ENCODE measurements at places on chromosomes 1 and 21.
A peak's percentile ranks its signal among the peaks of the same experiment; 100 is the strongest.

- no peak for DNase-seq
Measured at GRCh38 chr1:182768963-182769362, 20.6 kb upstream of the NPL start.

DNA sequence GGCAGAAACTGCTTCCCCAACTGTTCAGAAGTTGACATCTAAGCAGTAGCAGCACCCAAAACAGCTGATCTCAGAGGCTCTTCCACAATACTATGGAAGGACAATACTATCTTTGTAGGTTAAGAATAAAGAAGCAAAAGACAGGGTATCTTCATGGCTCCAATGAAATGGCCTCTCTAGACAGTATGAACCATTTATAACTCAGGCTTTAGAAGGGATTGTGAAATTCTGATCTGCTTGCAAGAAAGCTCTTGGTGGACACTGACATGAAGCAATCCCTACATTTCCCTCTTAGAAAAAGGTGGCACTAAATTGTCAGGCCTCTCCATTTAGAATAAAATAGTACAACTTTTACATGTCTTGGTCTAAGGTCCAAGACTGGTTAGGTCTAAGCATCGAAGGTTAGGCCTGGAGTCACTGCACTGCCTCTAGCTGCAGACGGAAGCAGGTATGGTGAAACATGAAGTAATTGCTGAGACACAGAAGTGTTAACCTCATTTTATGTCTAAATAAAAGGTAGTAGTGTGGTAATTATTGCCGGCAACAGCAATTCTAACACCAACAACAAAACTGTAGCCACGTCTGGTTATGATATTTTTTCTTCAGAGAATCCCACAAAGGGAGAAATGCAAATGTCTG is 50.6 kb upstream of the HP1BP3 start:
- DNase-seq, result no peak

DNA sequence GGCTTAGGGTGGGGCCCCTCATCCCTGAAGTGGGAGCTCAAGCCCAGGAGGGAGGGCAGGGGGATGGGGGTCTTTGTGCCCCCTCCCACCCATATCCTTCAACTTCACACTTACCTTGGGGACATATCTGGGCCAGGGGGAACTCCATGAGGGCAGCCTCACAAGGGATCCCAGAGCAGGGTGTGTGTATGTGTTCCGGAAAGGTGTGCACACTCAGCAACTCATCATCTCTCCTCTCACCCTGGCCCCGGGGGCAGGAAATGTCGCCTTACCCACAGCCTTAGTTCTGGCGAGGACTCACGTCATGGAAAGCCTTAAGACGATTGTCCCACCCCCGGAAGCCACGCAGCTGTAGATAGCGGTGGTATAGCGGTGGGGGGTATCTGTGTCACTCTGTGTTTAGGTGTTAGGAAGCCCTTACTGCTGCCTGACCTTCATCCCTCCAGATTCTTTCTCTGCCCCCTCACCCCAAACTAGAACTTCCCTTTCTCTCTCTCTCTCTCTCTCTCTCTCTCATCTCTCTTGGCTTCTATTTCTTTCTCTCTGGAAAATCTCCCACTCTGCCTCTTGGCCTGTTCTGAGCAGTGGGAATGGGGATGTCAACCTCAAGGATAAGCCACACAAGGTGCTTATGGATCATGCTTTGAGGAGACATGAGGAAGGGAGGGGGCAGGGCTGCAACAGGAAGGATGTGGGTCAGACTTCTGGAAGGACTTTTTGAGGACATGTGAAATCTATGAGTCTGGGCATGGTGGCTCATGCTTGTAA is at the start of gene SH2D2A:
Gene SH2D2A (minus strand): TSS at position 288 of the 768 bp plus-strand sequence. CDS start 140 bp downstream, at position 148.
- no peak for DNase-seq

GRCh38 chr1:95625224-95625623 is 391.2 kb downstream of the RWDD3 start:
- no peak for DNase-seq

GRCh38 chr1:3159996-3160395 is 91.0 kb downstream of the PRDM16 start:
- DNase-seq, result no peak

GRCh38 chr1:113146242-113147072 is 73.5 kb downstream of the LRIG2 start:
- DNase-seq, result no peak

GRCh38 chr1:76006234-76006633 is 68.3 kb upstream of the ST6GALNAC3 start:
- no peak for DNase-seq

- no peak for DNase-seq
Measured at GRCh38 chr1:54109129-54110090, 43.4 kb downstream of the CDCP2 start.

GRCh38 chr1:184626076-184627006 is 128.3 kb downstream of the EDEM3 start:
- DNase-seq, result no peak

GRCh38 chr1:210236386-210236839 is 3.8 kb downstream of the SERTAD4 start:
- DNase-seq, result no peak

GRCh38 chr1:29878501-29878900 is 642.2 kb downstream of the PTPRU start:
- no peak for DNase-seq

- no peak for DNase-seq
Measured at GRCh38 chr1:225921734-225922709, 2.0 kb downstream of the PYCR2 start.

DNA sequence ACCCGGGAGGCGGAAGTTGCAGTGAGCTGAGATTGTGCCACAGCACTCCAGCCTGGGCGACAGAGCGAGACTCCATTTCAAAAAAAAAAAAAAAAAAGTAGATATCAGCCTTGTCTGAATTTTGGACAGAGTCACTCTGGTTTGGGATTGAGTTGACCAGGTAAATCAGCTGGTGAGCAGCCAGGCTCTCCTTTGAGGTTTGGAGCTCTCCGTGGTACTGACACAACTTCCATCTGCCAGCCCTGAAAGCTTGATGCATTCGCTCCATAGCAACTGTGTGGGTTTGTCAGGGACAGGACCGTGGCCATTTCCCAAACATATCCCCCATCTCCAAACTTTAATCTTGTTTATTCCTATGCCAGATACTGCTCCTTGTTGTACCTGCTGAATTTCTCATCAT is 155.2 kb downstream of the DMRTA2 start:
- DNase-seq, result peak; percentile 26

- DNase-seq, result no peak
Measured at GRCh38 chr1:202155478-202156021, 4.9 kb downstream of the PTPN7 start.

DNA sequence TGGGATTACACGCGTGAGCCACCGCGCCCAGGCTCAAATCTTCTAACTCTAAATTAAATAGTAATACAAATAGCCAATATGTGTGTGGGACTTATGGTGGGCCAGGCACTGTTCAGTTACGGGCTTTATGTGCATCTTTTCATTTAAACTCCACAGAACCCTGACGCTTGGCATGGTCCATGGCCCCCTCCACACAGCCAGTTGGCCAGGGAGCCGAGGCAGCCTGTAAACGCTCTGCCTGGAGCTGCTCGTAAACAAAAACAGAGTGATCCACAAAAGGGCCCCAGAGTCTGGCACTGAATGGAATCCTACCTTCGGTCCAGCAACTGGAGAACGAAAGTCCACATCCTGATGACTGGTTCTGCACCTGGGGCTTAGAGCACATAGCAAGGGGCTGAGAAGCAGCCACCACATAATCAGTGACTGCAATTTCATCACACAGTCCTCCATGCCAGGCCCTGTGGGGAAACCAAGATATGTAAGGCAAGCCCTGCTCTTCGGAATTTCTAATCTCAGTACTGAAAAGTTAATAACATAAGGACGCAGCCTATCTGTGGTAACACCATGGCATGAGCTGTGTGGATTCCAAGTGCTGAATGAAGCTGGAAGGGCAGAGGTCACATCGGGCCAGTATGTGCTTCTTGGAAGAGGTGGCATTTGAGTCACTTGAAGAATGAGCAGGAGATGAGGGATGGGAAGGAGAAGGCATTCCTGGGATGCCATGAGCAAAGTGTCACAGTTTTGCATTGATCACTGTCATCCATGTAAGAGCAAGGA is 13.5 kb upstream of the ADAMTSL4 start:
- no peak for DNase-seq

- DNase-seq, result no peak
Measured at GRCh38 chr1:186079084-186079684, 295.9 kb downstream of the TPR start.

GRCh38 chr1:30271401-30272276 is 451.7 kb downstream of the MATN1 start:
- no peak for DNase-seq

- no peak for DNase-seq
Measured at GRCh38 chr1:173937062-173937461, 19.9 kb upstream of the SERPINC1 start.

- peak; percentile 44 for DNase-seq
Measured at GRCh38 chr1:229148041-229148671, 122.8 kb upstream of the RAB4A start.

GRCh38 chr1:218433744-218434143 is 88.6 kb downstream of the TGFB2 start:
- DNase-seq, result peak; percentile 25

DNA sequence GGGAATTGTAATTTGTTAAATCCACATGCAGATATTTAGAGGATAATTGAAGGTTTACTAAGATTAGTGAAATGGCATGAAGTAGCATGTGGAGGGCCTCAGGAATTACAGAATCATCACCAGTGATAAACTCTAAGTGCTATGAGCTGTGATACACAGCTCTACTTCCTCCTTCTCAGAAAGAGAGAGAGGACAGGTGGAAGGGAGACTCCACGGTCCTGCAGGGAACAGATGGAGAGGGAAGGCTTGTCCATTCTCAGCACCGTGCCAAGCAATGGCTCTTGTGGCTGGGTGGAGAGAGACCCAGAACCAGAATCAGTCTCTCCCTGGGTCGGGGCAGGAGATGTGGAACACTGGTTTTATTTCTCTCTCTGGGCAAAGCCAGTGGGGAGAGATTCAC is 27.8 kb upstream of the LYPD8 start:
- no peak for DNase-seq

DNA sequence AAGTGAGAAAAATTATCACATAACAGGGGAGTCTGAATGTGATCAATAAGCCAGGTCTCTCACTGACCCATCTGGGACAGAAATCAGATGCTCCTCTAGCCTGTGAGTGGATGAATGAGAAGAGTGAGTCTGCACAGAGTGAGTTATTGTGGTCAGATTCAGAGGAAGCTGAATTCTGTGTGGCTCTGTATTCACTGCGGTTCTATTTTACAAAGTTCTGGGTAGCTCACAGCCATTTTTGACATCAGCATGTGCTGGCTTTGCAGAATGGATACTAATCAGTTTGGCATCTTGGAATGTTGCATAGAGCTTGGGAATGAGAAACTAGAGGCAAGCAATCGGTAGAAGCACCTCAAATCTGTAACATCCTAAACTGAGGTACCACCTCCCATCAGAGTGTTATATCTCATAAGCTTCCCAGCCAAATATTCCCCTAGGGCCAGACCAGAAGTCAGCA is 3.8 kb downstream of the COLGALT2 start:
- DNase-seq, result no peak

DNA sequence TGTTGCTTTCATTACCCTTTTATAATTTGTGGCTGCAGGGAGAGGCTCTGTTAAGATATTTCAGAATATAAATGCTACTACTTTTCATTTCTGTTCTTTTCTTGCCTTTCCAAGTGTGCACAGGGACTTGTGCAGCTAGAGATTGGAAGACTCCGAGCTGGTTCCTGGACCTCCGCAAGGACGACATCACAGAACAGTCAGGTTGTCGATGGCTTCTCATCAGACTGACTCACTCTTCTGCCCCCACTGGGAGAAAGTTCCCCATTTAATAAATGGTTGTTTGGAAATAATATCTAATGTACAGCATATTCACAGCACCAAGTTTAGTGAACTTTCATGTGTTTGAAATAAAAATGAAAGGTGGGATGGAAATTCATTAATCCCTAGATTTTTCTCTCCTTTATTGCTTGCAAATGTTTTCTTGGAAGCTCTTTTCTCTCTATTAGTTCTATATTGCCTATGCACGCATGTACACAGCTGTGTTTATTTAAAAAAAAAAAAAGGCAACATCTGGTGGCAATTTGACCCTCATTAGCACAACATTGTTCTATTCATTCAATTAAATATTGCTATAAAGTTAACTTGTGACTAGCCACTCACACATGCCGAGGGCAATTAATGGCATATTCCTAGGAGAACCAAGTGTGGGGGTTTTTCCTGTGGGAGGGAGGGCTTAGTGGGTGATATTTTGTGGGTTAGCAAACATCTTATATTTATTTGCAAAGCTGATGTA is 77.5 kb upstream of the L1TD1 start:
- no peak for DNase-seq

DNA sequence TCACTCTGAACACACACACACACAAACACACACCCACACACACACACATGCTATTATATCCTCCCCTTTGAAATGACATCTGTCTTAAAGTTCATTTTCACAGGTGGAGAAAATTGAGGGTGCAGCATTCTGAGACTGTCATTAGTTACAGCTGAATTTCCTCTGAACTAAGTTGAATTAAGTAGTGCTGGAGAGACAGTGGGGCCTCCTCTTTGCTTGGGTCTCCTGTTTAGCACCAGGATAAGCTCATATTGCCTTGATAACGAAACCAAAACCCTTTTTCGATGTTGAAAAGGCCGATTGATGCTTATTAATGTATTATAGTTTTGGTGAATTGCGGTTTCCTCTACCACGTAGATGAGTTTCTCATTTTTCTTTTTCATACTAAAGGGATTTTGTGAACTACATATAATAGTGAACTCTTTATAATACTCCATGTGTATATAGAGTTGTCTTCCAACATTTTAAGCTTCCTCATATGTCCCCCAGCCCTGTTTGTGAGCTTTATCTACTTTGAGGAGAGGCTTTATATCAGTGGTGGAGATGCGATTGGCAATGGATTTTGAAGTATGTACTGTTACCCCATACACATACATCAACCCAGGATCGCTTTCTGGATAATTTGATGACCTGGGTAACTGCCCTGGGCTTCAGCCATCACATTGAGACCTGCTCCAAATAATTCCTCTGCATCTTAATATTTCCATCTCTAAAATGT is 17.4 kb downstream of the DYNLT5 start:
- DNase-seq, result no peak

DNA sequence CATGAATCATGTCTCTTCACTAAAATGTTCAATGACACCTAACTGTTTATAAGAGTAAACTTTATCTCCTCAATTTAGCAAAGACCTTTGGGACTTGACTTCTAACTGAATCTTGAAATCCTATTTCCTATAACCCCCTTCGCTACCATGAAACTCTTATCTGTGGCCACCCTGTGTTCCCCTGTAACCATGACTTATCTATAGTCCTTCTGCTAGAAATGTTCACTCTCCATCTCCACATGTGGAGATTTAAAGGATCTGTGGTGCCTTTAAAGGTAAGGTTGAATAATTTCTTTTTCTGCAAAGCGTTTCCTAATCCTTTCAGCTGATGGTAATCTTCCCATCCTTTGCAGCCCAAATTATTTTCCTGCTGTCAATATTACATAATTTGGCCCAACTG is 436.3 kb upstream of the RUNX1 start:
- no peak for DNase-seq

DNA sequence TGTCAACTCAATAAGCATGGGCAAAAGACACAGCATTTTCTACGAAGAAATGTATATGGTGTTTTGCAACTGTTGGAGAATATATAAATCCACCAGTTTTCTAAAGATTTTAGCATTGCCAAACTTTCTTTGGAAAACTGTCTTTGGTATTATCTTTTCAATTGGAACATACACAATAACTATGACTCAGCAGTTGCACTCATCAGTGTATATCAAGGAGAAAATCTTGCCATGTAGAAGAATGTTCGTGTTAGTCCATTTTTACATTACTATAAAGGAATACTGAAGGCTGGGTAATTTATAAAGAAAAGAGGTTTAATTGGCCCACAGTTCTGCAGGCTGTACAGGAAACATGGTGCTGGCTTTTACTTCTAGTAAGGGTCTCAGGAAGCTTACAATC is 41.1 kb downstream of the PRKAA2 start:
- no peak for DNase-seq

- no peak for DNase-seq
Measured at GRCh38 chr1:211493133-211493871, 1.3 kb upstream of the RD3 start.

Measured in renal cortex interstitium (tissue), 15 donors.